NCI-H1436 treated with DMSO at 0.1 percent for 48 hours (cell line): ENCODE measurements at places on chromosomes 2 and 18.

- no peak for DNase-seq
Observed at GRCh38 chr2:66340521-66340920, 94.4 kb upstream of the MEIS1 start.

DNA sequence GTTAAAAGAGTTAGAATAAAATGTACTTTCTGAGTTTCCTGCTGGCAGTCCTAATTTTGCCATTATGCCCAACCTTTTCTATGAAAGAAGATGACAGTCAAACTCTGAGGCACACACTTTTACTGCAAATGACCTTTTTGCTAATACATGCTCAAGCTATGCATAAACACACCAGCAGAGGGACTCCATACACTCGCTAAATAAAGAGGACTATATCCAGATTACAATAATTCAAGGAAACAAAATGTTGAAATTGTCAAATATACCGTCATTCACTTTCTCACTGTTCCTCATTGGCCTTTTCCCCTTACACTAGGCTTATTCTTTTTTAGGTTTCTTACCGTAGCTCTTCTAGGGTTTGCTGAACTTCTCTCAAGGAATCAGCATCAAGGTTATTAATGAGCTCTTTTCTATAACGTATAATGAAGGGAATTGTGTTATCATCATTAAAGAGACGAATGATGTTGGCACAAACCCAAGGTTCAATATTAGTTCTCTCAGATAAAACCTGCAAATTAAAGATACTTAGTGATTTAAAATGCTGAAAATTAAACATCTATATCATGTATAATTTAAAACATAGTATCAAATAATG lies 25.7 kb downstream of the SRBD1 start:
- DNase-seq: no peak

DNA sequence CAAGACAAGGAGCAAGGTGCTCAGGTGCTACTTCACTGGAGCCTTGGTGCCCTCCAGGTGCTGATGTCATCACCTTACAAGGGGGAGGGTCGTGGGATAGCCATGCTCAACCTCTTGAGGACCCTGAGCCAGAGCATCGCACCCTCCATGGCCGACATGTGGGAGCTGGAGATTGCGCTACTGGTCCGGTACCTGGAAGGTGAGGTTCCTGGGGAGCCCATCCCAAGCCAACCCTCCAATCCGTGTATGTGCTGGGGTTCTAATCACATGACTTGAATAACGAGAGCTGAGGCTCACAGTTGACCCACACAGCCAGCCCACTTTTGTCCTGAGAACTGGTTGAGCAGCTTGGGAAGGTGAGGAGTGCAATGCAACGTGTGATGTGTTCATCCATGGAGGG lies 25.9 kb downstream of the MROH2A start:
- DNase-seq: no peak

DNA sequence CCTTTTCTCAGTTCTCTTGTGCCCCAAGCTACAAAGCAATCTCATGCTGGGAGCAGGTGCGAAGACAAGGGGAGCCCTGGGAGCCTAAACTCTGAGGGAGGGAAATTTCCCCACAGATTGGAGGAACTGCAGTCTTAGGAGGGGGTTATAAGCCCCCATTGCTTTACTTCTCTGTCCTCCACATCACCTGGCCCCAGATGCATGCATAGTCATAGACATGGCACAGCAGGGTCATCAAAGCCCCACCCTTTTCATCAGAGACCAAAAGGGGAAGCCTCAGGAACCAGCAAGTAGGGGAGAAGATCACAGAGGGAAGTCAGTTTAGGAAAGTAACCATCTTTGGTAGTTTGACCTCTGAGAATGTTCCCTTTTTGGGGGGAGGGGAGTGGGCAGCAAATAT lies 33.7 kb downstream of the LANCL1 start:
- DNase-seq: no peak

DNA sequence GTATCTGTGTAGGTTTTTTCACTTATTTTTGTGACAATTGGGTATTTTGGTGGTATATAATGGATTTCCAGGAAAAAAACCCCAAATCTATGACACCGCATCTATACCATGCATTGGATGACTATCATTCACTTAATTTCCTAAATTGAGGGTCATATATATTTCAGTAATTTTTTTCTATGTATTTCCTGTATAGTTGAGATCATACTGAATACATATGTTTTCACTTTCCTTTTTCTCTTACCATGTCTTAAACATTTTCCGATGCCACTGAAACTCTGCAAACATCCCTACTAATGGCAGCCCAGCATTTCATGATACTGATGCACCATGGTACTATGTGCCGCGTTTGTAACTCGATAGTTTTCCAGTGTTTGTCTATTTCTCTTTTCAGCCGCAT lies 40.4 kb downstream of the CDKL4 start:
- no peak for DNase-seq

DNA sequence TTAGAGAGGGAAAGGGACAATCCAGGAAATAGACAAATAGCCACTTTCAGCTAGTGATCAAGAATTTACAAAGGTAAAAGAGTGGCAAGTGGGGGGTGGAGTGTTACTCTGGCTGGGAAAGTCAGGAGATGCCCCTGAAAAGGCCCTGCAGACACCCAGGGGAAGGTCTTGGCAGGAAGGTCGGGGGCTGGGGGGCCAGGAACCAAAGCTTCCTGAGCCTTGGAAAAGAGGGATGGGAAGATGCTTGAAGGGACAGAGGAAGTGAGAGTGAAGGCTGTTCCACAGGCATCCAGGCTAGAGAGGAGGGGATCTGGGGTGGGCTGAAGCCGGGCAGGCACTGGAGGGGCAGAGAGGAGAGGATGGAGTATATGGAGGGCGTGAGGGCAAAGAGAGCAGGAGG lies 3.9 kb upstream of the TMEM37 start:
- DNase-seq: no peak

DNA sequence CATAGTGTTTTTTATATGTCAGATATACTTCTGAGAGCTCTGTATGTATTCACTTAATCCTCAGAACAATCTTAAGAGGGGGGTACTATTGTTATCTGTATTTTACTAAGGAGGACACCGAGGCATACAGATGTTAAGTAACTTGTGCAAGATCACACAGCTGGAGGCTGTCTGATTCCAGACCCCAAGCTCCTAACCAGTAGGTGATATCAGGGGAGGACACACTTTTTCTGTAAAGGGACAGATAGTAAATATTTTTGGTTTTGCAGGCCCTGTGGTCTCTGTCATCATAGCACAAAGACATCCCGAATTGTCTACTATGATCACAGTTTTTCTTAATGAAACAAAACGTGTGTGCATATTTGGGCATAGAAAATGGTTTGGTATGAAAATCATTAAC lies 143.7 kb downstream of the LAMA3 start:
- no peak for DNase-seq

GRCh38 chr18:43420950-43421349 lies 143.7 kb upstream of the SYT4 start:
- no peak for DNase-seq

- no peak for DNase-seq
Observed at GRCh38 chr2:195390686-195391321, 266.2 kb upstream of the SLC39A10 start.

DNA sequence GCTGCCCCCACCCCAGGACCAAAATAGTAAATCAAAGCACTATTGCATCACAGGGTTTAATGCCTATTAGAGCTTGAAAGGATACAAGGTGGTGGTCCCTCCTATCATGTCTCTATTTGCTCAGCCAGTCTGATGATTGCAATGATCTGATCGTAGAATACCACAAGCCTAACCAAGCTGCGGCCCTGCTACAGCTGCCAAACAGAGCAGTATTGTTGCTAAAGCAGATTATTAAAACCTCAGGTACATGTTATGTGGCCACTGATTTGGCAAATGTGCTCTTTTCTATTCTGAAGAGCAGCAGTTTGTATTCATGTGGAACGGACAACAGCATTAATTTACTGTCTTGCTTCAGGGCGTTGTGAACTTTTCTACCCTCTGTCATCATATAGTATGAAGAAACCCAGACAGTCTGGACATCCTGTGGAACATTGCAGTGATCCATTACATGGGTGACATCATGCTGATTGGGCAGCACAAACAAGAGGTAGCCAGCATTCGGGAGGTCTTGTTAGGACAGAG lies 8.4 kb upstream of the VAPA start:
- DNase-seq: no peak

- no peak for DNase-seq
Observed at GRCh38 chr2:232884001-232884421, 13.9 kb downstream of the SNORC start.

DNA sequence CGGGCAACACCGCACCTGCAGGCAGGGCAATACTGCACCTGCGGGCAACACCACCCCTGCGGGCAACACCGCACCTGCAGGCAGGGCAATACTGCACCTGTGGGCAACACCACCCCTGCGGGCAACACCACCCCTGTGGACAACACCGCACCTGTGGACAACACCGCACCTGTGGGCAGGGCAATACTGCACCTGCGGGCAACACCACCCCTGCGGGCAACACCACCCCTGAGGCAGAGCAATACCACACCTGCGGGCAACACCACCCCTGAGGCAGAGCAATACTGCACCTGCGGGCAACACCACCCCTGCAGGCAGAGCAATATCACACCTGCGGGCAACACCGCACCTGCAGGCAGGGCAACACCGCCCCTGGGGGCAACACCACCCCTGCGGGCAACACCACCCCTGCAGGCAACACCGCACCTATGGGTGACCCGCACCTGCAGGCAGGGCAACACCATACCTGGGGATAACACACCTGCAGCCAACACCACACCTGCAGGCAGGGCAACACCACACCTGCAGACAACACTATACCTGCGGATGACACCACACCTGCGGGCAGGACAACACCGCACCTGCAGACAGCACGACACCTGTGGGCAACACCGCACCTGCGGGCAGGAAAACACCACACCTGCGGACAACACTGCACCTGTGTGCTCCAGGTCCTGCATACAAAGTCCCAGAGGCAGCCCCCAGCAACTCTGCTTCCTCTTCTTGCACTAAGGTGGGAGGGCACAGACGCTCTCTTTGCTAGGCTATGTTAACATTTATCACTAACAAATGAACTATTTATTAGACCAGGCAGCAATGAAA lies 57.7 kb downstream of the EIPR1 start:
- no peak for DNase-seq

DNA sequence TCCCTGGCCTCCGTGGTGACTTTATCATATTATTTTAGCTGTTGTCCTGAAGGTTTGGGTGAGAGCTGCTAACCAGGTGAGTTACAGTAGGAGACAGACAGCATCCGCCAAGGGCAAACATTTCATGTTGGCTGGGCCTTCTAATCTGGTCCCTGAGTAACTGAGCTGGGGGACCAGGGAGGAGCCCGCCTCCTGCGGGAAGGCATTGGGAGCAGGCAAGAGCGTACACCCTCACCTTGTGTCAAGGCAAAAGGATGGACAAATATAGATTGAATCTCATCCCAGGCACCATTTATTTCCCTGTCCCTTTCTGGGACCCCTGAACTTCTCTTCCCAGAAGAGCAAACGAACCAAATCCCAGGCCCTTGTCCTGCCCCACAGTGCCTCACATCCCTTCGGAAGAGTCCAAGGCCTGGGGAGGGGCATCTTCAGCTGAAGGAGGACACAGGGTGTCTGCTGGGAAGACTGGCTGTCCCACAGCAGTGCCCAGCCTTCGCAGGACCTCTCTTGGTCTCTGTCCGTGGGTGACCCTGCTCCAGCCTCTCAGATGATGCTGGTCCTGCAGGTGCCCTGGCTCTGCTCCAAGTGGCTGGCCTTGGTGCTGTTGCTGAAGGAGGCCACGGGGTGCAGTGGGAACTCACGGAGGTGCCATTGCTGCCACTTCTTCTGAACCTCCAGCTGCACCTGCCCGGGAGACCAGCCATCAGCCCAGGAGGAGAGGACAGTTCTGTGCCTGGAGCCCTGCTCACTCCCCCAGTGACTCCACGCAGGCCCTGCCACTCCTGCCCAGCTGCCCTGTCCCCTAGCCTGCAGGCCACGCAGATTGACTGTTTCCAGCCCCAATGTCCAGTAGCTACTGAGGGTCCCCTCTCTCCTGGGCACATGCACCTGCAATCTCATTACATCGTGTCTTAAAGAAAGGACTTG lies 8.2 kb downstream of the TMEM37 start:
- DNase-seq: no peak

- DNase-seq: no peak
Observed at GRCh38 chr2:119435081-119435952, 3.7 kb downstream of the TMEM37 start.

GRCh38 chr2:195368249-195369217 lies 288.5 kb upstream of the SLC39A10 start:
- no peak for DNase-seq

GRCh38 chr2:27091746-27092695 lies 5.4 kb downstream of the KHK start:
- no peak for DNase-seq

GRCh38 chr2:108971661-108972566 lies 17.1 kb downstream of the EDAR start:
- no peak for DNase-seq

DNA sequence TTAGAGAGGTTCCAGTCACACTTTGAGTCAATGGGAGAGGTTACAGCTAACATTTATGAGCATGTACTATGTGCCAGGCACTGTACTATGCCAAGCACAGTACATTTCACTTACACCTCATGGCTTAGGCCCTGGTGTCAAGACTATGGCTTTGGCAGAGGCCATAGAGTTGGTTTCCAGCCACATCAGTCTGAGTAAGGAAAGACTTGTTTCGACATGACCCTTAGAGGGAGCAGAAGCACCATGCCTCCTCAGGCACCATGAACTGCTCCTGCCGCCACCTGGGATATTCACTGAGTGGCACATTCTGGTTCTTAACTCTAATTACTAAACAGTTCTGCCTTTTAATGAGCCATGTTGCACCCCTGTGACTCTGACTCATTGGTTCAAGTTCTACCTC lies 12.7 kb downstream of the DGUOK start:
- DNase-seq: no peak

- no peak for DNase-seq
Observed at GRCh38 chr2:115084446-115084845, 642.0 kb downstream of the DPP10 start.

DNA sequence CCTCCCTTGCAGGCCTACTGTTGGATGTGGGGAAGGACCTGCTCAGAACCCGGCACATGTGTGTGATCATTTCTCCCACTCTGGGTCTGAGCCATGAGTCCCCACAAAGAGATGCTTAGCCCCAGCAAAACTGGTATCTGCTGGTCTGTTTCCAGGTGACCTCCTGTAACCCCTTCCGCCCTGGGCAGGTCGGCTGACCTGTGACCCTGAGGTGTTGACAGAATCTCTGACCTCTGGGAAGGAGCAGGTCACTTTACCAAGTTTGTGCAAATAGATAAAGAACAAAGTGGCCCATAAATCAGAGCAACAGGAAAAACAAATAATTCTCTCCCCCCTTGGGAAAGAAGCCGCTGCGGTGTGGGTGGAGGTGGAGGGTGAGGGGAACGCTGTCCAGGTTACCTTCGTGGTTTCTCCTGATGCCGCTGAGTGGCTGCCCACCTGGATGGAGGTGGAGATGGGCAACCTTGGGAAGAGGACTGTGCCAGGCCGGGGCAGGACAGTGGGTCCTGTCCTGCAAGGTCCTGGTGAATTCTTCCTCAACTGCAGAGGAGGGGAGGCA lies 174.0 kb upstream of the MYCN start:
- DNase-seq: no peak
